Mesenchymal stem cell (in vitro differentiated cells and primary cell): ENCODE measurements at places on chromosomes 12 and 14.

DNA sequence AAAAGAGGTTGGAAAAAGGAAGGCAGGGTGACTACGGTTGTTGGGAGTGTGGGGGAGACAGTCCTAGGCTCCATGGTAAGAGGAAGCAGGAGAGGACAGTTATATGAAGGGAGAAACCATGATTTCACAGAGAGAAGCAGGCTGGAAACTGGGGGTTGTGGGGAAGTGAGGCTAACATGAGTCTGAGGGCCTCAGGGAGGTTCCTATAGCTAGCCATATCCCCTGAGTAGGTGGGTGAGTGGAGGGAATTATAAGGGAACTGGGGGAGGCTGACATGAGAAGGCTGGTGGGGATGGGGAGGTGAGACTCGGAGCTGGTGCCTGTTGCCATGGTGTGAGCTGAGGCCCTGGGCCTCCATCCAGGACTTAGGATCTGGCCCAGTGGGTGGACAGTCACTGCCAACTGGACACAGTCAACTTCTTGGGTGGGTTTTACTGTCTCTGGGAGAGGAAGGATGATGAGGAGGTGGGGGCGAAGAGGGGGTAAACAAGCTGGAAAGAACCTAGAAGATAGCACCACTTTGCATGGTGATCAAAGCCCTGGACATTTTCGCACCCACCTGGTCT lies 1.4 kb downstream of the RNASE13 start:
- no peak for DNase-seq

- DNase-seq = peak; percentile 33
Measured at GRCh38 chr12:52895726-52896189, 9.1 kb downstream of the KRT8 start.

DNA sequence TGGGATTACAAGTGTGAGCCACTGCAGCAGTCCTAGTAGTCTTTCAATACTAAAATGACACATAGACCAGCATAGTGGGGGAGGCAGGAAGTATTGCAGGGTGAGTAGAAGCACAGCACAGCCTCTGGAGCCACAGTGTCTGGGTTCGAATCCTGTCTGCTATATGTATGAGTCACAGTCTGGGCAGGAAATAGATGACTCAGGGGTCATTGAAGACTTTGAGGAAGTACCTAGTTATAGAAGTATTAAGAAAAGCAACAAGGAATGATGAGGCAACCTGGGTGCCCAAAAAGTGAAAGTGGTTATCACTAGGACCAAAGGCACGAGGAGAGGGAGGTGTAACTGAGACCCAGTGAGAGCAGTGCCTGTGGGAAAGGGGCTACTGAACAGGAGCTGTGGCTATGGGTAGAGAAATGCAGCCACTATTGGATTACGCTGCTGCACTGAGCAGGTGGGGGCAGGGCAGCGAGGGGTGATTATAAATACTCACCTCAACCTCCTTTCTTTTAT lies 124.0 kb downstream of the PDE3A start:
- peak; percentile 67 for DNase-seq

DNA sequence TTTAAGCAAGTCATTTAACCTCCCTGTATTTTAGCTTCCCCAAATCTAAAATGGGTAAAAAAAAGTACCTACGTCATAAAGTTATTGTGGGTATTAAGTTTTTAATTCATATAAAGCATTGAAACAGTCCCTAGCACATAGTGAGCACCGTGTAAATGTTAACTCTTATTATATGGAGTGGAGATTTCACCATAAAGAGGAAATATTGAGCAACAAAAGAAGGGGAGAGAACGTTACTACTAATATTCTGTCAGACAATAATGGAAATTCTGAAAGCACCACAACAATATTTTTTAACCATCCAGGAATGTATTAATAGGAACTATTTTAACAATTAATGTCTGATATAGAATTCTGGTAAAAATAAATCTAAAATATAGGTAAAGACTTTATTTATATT lies 7.8 kb upstream of the CD163L1 start:
- DNase-seq = no peak

DNA sequence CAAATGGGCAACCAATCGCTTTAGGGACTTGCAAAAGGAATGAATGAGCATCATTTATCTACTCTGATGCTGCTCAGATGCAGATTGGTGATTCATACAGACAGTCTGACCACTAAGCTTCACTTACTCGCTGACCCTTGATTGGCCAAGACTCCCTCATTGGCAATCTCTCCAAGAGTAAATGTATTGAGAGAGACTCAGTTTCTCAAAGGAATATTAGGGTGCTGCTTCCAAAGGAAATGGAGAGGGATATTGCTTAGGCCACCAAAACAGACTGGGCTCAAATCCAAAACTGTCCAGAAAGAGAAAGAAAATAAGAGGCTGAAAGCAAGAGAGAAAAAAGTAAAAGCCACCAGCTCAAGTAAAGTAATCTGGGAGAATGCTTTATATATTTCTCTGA lies 785.2 kb downstream of the GALC start:
- peak; percentile 5 for DNase-seq

GRCh38 chr14:99529899-99530298 lies 48.7 kb downstream of the CCNK start:
- DNase-seq = peak; percentile 17

GRCh38 chr14:61515436-61516117 lies 179.7 kb upstream of the HIF1A start:
- DNase-seq = no peak

- no peak for DNase-seq
Measured at GRCh38 chr14:101497684-101498525, 63.4 kb upstream of the DIO3 start.

DNA sequence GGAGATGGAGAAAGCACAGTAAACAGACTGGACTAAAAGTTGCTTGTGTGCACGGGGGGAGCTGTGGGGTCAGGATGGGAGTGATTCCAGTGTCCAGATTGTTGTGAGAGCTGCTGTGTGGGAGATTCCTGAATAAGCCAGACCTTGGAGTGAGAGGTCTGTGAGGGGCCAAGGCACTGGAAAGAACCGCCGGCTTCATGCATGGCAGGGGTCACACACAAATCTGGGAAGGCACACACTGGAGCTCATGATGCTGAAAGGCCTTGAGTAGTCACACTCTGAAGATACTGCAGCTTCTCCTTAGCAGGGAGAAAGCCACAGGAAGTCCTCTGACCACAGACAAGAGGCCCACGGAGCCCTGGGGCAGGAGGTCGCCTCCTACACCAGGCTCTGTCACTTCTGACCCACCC lies 23.1 kb downstream of the ADCY6 start:
- DNase-seq = peak; percentile 89
